ENCODE measurements at places on chromosomes 4 and X. TPM values are rescaled to one million over a fixed set of nuclear protein-coding genes. Genes with fewer than 3 reads are reported as not detected.

SHROOM4 gene
- 10.8 TPM for total RNA-seq

GYG2 gene
- total RNA-seq: 0.81 TPM

ACE2 gene
- 17.2 TPM for total RNA-seq

EREG gene
- total RNA-seq: 1.7 TPM

NCAPG gene
- total RNA-seq: 0.25 TPM

AFM gene
- not detected for total RNA-seq

TLR8 gene
- total RNA-seq: 0.58 TPM

MTTP gene
- total RNA-seq: 1.8 TPM

REPS2 gene
- total RNA-seq: 6.5 TPM

FRG1 gene
- 43.3 TPM for total RNA-seq

GAGE1 gene
- total RNA-seq: not detected

MSN gene
- total RNA-seq: 115 TPM

GYPE gene
- 0.16 TPM for total RNA-seq

SSX1 gene
- not detected for total RNA-seq

TREX2 gene
- total RNA-seq: not detected

DOCK11 gene
- 3.1 TPM for total RNA-seq

SMIM10 gene
- 7.4 TPM for total RNA-seq

GNRHR gene
- total RNA-seq: not detected

FAM149A gene
- 6.7 TPM for total RNA-seq

PRKG2 gene
- not detected for total RNA-seq

FGA gene
- 0.25 TPM for total RNA-seq

EVC gene
- total RNA-seq: 5.8 TPM

PRRG1 gene
- 11.6 TPM for total RNA-seq

BGN gene
- total RNA-seq: 144 TPM

PIR gene
- 6.9 TPM for total RNA-seq

TECRL gene
- 1,268 TPM for total RNA-seq

CFI gene
- 8.3 TPM for total RNA-seq

EGF gene
- 10.2 TPM for total RNA-seq

FAAH2 gene
- total RNA-seq: 1.4 TPM

ARR3 gene
- total RNA-seq: not detected

XPNPEP2 gene
- 1.8 TPM for total RNA-seq

UGT2A2 gene
- not detected for total RNA-seq

RASL11B gene
- 4.4 TPM for total RNA-seq

GUCY1B1 gene
- 23.6 TPM for total RNA-seq

SMIM10L2A gene
- total RNA-seq: 0.75 TPM

USP17L12 gene
- not detected for total RNA-seq

CCKAR gene
- total RNA-seq: not detected

JCHAIN gene
- not detected for total RNA-seq

GIMD1 gene
- not detected for total RNA-seq

SATL1 gene
- total RNA-seq: not detected

ERCC6L gene
- 0.45 TPM for total RNA-seq

MAGEA2 gene
- total RNA-seq: not detected

SORCS2 gene
- total RNA-seq: 2.4 TPM

DDIT4L gene
- total RNA-seq: 0.47 TPM

CT83 gene
- total RNA-seq: not detected

UNC5C gene
- total RNA-seq: 1.8 TPM

SPARCL1 gene
- total RNA-seq: 322 TPM

RIPPLY1 gene
- total RNA-seq: not detected
